ENCODE measurements at places on chromosomes 13 and 19.

GRCh38 chr19:12828494-12828893 is 5.9 kb downstream of the RTBDN start:
- no peak for DNase-seq

DNA sequence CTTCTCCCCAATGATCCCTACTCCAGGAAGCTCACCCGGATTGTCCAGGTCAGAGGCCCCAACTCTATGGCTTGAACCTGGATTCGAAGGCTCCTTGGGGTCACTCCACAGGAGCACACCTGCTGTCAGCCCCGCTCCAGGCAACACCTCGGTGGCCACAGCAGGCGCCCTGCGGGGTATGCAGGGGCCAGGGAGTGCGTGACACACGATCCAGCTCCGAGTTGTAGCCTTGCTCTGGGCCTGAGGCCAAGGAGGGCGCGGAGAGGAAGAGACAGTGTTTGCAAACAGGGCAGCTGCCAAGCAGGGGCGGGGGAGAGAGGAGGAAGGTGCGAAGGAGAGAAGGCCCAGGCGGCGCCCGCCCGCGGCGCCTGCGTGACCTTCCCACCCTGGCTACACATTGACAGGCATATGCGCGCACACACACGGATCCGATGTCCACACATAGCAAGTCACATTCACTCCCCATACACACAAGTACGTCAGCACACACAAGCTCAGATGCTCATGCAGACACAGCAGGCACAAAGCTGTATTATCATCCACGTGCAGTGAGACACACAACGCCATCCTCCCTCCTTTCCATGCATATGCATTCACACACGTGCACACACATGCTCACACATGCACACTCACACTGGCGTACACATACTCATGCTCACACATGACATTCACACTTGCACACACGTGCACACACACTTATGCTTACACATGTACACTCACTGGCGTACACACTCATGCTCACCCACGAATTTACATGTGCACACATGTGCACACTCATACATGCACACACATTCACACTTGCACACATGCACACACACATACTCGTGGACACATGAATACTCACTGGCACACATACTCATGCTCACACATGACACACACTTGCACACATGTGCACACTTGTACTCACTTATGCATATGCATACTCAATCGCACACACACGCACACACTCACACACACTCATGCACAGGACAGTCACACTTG is 10.4 kb downstream of the SBK2 start:
- DNase-seq, result no peak

DNA sequence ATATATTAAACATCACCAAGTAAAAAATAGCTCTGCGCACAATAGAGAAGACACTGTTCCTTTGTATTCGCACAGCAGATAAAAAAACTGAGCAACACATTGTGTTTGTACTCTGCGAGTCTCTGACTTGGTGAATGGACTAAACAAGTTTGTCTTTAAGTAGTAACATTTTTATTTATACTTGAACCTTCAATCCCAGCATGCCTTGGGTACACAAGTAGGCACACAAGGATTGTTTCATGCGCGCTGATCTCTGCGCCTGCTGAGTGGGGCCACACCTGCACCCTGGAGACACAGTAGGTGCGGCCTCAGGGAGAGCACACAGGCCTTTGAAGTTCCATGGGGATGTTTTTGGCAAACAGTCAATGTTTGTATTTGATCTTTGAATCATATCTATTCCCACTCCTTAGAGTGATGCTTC is 318.9 kb downstream of the MYO16 start:
- DNase-seq, result no peak

DNA sequence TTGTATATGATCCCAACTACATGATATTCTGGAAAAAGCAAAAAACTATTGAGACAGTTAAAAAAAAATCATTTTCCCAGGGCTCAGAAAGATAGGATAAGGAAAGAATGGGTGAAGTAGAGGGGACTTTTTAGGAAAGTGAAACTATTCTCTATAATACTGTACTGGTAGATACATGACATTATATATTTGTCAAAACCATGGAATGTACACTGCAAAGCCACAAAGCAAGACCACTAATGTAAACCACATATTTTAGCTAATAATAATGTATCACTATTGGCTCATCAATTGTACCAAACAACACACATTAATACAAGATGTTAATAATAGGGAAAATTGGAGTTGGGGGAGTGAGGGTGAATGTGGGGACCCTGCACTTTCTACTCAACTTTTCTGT is 182.6 kb downstream of the EFNB2 start:
- DNase-seq, result no peak

GRCh38 chr13:105778196-105778595 is 757.3 kb downstream of the EFNB2 start:
- DNase-seq, result no peak

DNA sequence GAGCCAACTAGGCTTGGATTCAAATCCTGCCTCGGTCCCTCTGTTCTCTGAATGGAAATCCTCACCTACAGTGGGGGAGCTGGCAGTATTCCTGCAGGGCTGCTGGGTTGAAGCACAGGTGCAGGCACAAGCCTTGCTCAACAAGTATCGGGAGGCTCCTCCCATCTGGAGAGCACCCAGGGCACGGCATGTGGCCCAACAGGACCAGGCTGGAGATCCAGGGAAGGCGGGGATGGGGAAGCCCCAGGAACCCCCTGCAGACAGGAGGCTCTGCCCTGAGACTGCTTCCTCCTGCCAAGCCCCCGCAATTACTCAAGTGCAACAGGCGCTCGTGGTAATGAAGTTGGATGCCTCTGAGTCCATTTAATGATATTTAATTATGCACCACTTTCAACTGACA is 128.0 kb upstream of the VSTM2B start:
- no peak for DNase-seq

DNA sequence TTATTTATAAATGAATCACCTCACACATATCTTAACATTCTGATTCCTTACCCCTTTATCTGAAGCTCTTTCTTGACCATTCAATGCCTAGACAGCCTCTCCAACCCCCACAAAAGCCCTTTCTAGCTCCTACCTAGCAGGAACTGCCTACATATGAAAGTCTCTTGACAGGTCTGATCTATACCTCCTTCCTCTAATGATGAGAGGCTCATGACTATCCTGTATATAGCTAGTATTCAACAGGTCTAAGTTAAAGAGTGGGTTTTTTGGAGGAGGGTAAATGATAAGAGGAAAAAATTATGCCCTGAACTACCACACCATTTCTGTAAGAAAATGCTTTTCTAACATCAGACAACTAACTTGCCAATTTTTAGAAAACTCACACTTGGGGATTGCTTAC is 47.0 kb downstream of the RBM26 start:
- no peak for DNase-seq

DNA sequence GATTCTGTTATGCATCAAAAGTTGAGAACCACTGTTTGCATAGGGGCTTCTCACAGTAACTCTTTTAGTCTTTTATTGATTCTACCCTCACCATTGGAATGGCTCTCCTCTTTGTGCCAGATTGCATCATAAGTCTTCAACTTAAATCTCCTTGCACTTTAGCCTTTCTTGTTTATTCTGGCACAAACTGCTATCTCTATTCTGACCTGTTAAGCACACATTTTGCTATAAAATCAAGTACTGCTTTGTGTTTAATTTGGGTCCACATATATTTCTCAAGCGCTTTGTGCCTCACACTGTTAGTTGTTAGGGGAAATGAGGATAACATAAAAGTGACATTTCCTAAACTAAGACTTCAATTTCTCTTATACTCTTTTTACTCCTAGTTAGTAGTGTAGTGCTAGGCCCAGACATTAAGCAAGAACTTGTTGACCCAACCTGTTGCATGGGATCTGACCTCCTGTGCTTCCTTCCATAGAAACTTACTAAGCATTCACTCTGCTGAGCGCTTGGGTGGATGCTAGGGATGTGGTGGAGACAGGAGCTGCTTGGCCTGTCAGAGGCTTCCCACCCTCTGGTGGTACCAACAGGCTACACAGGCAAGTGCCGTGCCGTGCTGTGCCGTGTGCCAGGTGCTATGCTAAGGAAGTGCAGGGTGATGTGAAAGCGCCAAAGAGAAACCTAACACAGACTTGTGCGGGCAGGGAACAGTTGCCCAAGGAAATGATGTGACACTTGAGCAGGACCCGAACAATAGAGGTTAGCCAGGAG is 1.2 kb downstream of the UTP14C start:
- DNase-seq, result no peak

GRCh38 chr13:40697711-40698110 is 31.3 kb upstream of the FOXO1 start:
- DNase-seq, result no peak

- DNase-seq, result no peak
These were observed 11.1 kb downstream of the DOCK6 start for GRCh38 chr19:11251217-11251616.

DNA sequence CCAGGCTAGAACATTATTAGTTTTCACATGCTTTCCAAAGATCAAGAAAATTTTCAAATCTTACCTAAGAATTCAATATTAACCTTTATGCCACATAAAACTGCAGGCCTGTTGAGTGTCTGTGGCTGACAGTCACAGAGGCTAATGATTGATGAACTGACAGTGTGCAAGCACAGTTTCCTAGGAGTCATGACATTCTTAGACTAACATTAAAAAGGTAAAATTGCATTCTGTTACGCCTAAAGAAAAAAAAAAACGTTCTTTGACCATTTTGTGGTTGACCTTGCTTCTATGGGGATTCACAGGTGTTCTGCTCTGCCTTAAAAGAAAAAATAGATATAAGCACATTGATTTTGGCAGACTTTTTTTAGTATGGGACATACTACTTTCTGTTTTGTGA is 1776.2 kb downstream of the PCDH9 start:
- no peak for DNase-seq

DNA sequence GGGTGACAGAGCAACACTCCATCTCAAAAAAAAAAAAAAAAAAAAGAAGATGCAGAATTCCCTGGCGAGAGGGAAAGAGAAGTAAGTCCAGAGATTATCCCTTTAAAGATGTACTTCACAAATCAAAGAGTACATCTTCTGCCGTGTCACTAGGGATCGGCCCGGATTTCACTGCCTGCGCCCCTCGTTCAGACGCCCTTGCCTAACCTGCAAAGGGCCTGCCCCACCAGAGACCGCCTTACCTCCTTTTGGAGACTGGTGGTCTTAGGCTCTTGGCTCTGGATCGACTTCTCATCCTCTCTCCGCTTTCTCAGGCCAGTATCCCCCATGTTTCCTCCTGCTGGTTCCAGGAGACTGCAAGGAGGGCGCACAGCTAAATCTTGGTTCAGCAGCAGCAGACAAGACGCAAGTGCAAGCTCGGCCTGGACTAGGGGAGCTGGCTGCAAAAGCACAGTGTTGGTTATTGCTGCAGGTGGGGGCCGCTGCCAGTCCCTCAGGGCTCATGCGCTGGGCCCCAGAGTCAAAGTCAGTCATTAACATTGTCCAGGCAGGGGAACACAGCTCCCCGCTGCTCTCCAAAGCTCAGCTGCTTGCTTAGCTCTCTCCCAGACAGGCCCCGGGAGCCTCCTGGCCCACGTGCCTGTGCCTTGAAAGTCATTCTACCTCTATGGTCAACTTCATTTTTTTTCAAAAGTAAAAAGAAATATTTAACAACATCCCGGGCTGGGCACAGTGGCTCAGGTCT is 1.2 kb downstream of the SLC7A9 start:
- no peak for DNase-seq

DNA sequence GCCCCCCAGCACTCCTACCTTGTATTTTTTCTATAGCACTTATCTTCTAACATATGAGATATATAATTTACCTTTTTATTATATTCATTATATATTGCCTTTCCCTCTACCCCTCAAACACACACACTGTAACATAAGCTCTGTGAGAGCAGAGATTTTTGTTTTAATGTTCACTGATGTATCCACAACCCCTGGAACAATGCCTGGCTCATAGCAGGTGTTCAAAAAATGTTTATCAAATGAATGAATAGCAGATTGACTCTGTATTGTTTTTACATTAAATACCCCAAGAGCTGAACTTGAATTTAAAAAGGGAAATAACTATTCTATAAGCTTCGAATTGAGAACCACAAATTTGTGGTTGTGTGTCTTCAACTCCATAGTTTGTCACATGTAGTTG is 11.0 kb downstream of the POLR1D start:
- DNase-seq, result no peak

GRCh38 chr19:14107581-14108461 is 9.7 kb downstream of the PRKACA start:
- DNase-seq, result no peak

DNA sequence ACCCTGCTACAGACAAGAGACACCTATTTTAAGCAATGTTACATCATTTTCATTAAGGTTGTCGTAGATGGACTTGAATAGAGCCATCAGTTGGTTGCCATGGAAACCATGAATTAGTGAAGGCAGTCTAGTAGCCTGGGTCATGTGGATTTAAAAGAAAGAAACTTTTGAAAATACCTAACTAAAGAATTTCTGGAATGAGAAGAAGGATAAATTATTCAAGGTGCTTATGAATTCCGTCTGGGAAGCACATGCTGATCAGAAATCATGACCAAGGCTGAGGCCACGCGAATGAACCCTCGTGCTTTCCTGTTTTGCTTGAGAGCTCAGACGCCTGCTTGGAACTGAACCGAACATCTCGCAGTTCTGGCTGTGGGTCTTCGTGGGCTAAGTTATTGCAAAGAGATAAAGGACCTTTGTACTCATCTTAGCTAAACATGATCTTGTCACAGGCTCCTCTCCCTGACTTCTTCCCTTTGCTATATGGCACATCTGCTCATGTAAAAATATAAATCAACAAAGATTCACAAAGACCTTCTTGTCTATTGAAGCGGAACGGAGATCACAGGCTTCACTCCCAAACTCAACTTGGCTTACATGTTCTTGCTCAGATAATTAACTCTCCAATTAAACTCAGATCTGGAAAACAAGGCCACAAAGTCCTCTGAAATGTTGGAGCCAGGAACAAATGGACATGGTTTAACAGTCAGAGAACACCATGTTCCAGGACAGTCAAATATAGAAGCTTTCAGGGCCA is 140.2 kb downstream of the NUFIP1 start:
- no peak for DNase-seq

DNA sequence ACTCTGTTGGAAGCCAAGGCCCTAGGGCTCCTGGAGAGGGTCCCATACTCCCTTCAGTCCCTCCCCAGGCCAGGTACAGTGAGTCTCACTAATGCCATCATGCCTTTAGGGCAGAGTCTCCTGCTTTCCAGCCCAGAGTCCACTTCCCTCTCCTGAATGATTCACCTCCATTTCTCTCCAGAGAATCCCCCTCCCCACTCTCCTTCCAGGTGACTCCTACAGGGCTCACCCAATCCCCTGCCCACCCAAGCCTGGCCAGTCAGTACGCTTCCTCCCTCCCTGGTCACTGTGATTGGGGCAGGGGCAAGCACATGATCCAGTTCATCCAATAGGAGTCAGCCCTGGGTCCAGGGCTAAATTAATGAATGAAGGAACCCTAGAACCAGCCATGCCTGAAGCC is 35.0 kb upstream of the PNMA8B start:
- no peak for DNase-seq

- DNase-seq, result no peak
These were observed 194.2 kb upstream of the TSHZ3 start for GRCh38 chr19:31543456-31543855.

DNA sequence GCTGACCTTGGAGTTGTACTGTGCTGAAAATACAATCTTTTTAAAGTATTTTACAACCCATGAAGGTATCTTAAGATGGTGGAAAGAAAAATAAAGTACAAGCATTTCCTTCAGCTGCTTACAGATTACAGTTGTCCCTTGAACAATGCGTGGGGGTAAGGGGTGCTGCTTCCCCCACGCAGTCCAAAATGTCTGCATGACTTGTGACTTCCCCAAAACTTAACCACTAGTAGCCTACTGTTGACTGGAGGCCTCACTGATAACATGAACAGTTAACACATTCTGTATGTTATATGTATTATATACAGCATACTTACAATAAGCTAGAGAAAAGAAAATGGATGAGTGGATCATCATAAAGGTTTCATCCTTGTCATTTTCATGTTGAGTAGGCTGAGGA is 45.3 kb upstream of the ZNF599 start:
- DNase-seq, result no peak

Data from activated CD4-positive, CD25-positive, alpha-beta regulatory T cell (primary cell).